ENCODE measurements at places on chromosomes 1 and 21.

DNA sequence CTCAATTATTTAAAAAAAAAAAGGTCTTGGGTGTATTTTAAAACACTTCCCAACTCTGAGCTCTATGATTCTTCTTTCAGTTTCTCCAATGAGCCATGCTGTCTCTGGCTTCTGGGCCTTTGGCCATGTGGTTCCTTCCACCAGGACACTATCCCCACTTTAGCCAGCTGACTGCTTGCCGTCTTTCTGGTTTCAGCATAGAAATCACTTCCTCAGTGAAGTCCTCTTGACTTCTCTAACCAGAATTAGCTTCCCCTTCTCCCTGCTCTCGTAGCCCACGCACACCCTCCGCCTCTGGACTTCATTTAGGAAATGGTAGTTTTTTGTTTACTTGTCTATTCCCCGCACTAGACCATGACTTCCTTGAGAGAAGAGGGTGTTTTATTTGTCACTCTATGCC lies 1.1 kb upstream of the DIO1 start:
- no peak for DNase-seq

- DNase-seq = no peak
These were observed 90.6 kb downstream of the SGIP1 start for GRCh38 chr1:66624412-66625060.

DNA sequence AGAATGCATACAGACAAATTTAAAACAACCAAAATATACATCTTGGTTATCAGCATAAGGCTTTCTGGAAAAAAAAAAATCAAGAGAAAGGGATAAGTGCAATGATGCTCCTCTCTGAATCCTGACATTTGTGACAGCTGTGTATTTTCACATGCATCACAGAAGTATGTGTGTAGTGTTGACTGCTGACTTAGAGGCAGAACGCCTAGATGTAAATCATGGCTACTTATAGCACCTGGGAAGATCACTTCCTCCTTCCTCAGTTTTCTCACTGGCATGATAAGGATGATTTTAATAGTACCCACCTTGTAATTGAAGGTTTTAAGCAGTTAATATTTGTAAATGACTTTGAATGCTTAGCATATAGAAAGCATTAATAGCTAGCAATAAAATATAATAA lies 112.5 kb downstream of the MRPL39 start:
- no peak for DNase-seq

DNA sequence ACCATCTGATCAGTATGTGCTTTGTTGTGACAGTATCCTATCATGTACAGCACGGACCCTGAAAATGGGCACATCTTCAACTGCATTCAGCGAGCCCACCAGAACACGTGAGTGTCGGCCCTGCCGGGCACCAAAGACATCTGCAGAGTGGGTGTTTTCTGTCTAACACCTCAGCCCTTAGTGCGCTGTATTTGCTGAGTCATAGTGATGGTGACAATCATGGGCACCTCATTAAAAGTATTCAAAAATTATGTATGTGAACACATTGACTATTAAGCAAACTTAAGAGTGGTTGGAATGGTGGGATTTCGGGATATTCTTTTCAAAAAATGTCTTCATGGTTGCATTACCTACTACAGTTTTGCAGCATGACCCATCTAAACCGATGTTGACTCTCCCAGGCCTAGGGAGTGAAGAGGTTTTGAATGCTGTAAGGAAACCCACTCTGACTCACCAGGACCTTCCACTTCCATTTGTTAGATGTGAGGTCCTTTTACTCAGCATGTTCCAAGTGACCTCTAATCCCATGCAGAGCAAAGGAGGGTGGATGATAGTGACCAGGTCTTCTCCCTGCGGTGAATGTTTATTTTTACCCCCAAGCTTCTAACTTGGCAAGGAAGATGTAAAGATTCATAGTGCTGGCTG lies 20.1 kb downstream of the MGST3 start:
- no peak for DNase-seq

- no peak for DNase-seq
These were observed 37.8 kb downstream of the NSL1 start for GRCh38 chr1:212753749-212754148.

DNA sequence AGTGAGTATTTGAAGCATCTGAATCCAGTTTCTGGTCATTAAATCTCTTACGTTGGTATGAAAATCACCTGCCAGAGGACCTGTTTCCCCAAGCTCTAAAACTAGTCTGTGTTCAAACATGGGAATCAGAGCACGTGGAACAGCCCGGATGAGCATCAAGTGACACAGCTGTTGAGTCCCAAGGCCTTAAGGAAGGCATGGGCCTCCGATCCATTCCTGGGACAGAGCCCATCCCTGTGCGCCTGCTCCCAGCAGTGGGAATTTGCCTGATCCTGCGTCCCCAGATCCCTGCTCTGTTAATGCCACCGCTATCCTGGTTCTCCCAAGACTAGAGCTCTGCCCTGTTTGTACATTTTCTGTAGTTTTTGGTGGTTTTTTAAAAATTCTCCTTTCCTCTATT lies 68.4 kb upstream of the FBXO28 start:
- no peak for DNase-seq

- peak; percentile 59 for DNase-seq
These were observed 11.7 kb upstream of the FCMR start for GRCh38 chr1:206933333-206933945.

GRCh38 chr1:226476648-226477319 lies 68.9 kb upstream of the PARP1 start:
- DNase-seq = no peak

GRCh38 chr1:150976879-150977694 lies 2.5 kb upstream of the CERS2 start:
- DNase-seq = peak; percentile 37

DNA sequence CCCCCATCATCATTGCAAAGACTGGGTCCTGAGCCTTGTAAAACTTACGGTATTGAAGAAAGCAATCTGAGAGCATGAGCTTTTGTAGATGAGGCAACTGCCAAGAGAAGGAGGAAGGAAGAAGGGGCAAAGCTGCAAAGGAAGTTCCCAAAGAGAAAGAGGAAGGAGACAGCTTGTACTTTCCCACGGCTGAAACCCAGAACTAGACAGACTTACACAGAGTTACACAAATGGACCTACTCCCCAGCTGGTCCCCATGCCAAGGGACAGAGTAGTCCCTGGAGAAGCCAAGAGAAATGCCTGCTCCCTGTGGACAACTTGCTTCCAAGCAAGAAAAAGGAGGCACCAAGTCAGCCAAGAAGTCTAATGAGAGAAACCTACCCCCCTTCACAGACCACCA lies 22.6 kb downstream of the SLC5A9 start:
- no peak for DNase-seq

- DNase-seq = no peak
These were observed 18.1 kb downstream of the ARHGEF2 start for GRCh38 chr1:155960081-155960745.

DNA sequence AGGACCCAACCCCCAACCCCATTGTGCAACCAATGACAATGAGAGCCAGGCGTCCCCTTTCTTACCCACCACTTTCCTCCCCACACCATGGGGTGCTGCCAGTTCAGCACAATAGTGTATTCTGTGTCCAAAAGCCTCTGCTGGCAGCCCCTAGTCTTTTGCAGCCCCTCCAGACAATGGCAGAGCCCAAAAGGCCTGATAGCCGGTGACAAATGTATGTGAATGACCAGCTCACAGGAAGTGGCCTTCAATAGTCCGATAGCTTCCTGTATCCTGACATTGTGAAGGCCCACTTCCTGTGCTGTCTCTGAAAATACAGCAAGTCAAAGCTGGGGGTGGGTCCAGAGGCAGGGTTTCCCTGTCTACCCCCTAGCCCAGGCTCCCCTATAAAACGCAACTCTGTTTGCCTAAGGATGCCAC lies 16.6 kb downstream of the SMIM12 start:
- DNase-seq = no peak

GRCh38 chr1:5481889-5482288 lies 510.3 kb downstream of the NPHP4 start:
- DNase-seq = no peak

DNA sequence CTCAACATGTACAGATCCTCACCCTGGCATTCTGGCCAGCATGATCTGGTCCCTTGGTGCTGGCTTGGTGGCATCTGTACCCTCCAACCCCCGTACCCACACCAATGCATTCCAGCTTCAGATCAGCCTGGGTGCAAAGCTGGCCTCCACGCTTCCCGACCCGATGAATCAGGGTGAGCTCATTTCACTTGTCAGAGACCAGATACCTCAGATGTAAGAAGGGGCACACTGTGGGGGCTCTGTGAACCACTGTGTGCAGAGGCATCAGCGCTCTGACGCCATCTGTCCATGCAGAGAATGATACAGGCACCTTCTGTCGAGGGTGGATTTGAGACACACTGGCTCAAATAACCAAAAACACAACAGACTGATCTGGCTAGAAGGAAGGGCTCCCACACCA lies 76.6 kb downstream of the DMRTB1 start:
- DNase-seq = no peak

- no peak for DNase-seq
These were observed 126.0 kb downstream of the CAMTA1 start for GRCh38 chr1:6911021-6911941.

- no peak for DNase-seq
These were observed 53.7 kb downstream of the ELK4 start for GRCh38 chr1:205577874-205578658.

DNA sequence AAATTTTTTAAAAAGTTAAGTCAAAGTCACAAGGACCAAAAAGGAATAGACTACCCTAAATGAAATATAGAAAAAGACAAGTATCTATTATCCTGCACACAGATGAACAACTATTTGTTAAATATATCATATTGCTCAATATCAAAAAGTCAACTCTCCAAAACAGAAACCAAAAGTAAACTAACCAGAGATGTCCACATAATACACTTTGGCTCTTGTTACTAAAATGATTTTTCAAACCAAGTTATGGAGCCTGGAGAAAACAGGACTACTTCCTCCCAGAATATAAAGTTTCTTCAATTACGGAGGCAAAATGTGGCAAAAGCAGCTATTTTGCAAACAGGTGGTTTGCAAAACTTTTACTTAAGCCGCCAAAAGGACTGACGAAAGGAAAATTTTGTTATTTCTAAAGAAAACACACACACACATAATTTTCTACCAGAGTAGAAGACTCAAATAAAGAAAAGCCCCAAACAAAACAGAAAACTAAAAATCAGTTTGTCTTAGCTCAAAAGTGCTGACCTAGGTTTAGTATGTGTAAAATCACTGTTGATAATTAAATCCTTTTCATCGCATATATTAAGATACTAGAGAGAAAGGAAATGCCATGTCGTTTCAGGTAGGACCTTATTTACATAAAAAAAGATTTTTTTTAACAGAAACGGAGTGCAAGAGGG lies 1.1 kb downstream of the DPYD start:
- no peak for DNase-seq

DNA sequence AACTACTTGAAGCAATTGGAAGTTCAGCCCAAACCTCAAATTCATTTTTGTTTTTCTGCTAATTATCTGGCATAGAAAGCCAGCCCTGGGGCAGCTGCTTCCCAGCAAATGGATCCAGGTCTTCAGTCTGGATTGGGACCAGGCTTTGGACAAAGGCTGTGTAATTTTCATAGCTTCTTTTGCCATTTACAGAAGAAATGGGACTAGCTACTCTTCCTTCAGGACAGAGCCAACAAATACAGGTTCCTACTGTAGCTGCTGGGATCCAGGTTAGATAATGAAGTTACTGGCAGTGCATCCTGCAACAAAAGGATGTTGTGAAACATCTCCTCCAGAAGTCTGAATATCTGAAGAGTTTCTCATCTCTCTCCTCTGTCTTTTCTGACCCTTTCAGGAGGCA lies 171.5 kb upstream of the CAMK1G start:
- DNase-seq = no peak

DNA sequence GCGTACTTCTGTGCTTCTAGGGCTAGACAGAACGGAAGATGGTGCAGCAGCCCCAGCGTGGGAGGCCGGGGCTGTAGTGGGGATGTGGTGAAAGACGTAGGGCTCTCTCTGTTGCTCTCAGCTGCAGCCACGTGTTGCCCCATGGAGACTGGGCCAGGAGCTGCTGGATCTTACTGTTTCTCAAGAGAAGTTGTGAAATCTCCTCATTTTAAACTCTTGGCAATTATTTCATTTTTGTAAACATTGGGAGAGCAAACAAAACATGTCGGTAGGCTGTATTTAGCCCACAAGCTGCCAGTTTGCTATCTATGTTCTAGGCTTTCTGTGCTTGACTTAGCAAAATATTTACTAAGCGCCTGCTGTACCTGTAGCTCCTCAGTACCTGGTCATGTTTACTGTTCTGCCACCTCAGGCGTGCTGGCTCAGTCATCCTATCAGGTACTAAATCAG lies 15.9 kb upstream of the ELOA start:
- DNase-seq = no peak

GRCh38 chr1:234226113-234226818 lies 147.0 kb upstream of the COA6 start:
- DNase-seq = no peak

- no peak for DNase-seq
These were observed at the start of gene KCNA3 for GRCh38 chr1:110674337-110675059. Gene KCNA3, minus strand, starts transcription at chr1:110674940. Its CDS starts 131 bp downstream, at chr1:110674809.

- DNase-seq = no peak
These were observed 118.4 kb upstream of the NR5A2 start for GRCh38 chr1:199909137-199909536.

- DNase-seq = no peak
These were observed 7.1 kb upstream of the ZNF697 start for GRCh38 chr1:119655154-119655553.

- DNase-seq = no peak
These were observed 48.3 kb upstream of the C1orf174 start for GRCh38 chr1:3948344-3948743.

DNA sequence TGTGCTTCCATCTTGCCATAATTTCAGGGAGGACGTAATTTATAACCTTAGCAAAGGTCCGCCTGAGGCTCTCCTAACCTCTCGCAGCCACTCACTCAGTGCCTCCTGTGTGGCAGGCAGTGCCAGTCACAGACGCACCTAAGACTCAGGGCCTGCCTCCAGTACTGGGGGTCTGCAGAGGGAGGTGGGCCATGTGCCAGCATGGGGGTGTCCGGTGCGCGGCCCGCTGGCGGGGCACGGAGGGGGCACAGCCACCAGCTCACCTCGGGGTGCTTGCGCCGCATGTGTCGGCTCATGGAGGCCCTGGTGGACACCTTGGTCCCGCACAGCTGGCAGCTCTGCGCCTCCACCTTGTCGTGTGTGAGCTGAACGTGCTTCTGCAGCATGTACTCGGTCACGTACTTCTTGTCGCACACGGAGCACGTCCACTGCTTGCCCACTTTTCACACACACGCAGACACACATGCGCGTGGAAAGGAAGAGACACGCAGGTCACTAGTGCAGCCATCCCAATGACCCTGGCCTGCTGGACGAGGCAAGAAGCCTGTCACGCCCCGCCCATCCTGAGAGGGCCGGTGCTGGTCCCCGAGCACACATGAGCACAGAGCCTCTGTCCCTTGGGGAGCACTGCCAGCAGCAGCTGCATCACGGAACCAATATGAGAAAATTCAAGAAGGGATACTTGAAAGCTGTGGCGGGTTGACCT lies 43.2 kb upstream of the RIPK4 start:
- DNase-seq = no peak

GRCh38 chr1:69585666-69586065 lies 17.9 kb downstream of the LRRC7 start:
- no peak for DNase-seq

GRCh38 chr1:81006502-81006901 lies 794.2 kb upstream of the ADGRL2 start:
- no peak for DNase-seq

GRCh38 chr1:7455796-7456721 lies 315.0 kb upstream of the VAMP3 start:
- no peak for DNase-seq

GRCh38 chr1:21620496-21620895 lies 48.7 kb downstream of the RAP1GAP start:
- no peak for DNase-seq
